ENCODE measurements at places on chromosomes 11 and 22. TPM values are rescaled to one million over a fixed set of nuclear protein-coding genes. Genes with fewer than 3 reads are reported as not detected.

APOA1 gene
- 1.7 TPM for total RNA-seq

OR5A1 gene
- total RNA-seq: not detected

THY1 gene
- total RNA-seq: 13.7 TPM

NLRP14 gene
- 0.08 TPM for total RNA-seq

LRRC4C gene
- total RNA-seq: 0.15 TPM

CYP2D6 gene
- total RNA-seq: 2.7 TPM

TMEM132A gene
- total RNA-seq: 154 TPM

C11orf65 gene
- 0.18 TPM for total RNA-seq

FGF19 gene
- not detected for total RNA-seq

C11orf52 gene
- total RNA-seq: not detected

HEPACAM gene
- total RNA-seq: not detected

GNAZ gene
- total RNA-seq: 11.9 TPM

RIMBP3C gene
- 0.90 TPM for total RNA-seq

TRIM51 gene
- total RNA-seq: not detected

SLC15A3 gene
- total RNA-seq: 8.7 TPM

APOBEC3B gene
- 15.6 TPM for total RNA-seq

MN1 gene
- total RNA-seq: 0.51 TPM

IRAG1 gene
- 0.21 TPM for total RNA-seq

ST14 gene
- 1.8 TPM for total RNA-seq

SLC7A4 gene
- not detected for total RNA-seq

CLTCL1 gene
- total RNA-seq: 11.9 TPM

OR6A2 gene
- total RNA-seq: 0.15 TPM

BARX2 gene
- 3.9 TPM for total RNA-seq

TNNI2 gene
- total RNA-seq: 0.46 TPM

NELL1 gene
- not detected for total RNA-seq

SART1 gene
- total RNA-seq: 76.4 TPM

CDPF1 gene
- total RNA-seq: 11.2 TPM

PPP2R1B gene
- 57.7 TPM for total RNA-seq

AMPD3 gene
- 12.5 TPM for total RNA-seq

SLC22A6 gene
- not detected for total RNA-seq

PNPLA3 gene
- 4.9 TPM for total RNA-seq

MUC6 gene
- total RNA-seq: 0.49 TPM

RBMXL2 gene
- 0.10 TPM for total RNA-seq

LARGE2 gene
- 1.4 TPM for total RNA-seq

MRTFA gene
- total RNA-seq: 62.1 TPM

ANO1 gene
- 2.3 TPM for total RNA-seq

GLYATL2 gene
- not detected for total RNA-seq

PAX6 gene
- 0.49 TPM for total RNA-seq

MRGPRX2 gene
- not detected for total RNA-seq

GAL gene
- total RNA-seq: 16.5 TPM

CD3D gene
- 0.39 TPM for total RNA-seq
